ENCODE measurements at places on chromosomes 13 and 19.

GRCh38 chr13:78022164-78022877 lies 103.7 kb upstream of the EDNRB start:
- DNase-seq = peak; percentile 23

DNA sequence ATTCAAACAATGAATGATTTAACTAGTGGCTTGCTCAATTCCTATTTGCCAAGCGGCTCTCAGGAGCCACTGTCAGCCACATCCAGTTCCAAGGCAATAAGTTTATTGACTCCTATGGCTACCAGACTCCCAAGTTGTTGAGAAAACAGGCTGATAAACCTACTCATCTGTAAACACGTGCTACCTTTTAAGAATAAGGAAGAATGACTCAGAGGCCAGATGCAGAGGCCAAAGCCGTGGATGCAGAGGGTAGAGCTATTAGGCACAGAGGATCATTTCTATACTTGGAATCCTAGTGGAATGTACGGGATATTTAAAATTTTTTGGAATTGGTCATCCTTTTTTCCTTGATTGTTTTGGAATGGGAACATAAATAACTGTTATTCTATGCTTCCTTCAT lies 1921.1 kb downstream of the OLFM4 start:
- DNase-seq = no peak

GRCh38 chr19:14433554-14434501 lies 722 bp downstream of the PKN1 start:
- DNase-seq = no peak

- no peak for DNase-seq
Observed at GRCh38 chr13:99154064-99154463, 46.6 kb upstream of the UBAC2 start.

DNA sequence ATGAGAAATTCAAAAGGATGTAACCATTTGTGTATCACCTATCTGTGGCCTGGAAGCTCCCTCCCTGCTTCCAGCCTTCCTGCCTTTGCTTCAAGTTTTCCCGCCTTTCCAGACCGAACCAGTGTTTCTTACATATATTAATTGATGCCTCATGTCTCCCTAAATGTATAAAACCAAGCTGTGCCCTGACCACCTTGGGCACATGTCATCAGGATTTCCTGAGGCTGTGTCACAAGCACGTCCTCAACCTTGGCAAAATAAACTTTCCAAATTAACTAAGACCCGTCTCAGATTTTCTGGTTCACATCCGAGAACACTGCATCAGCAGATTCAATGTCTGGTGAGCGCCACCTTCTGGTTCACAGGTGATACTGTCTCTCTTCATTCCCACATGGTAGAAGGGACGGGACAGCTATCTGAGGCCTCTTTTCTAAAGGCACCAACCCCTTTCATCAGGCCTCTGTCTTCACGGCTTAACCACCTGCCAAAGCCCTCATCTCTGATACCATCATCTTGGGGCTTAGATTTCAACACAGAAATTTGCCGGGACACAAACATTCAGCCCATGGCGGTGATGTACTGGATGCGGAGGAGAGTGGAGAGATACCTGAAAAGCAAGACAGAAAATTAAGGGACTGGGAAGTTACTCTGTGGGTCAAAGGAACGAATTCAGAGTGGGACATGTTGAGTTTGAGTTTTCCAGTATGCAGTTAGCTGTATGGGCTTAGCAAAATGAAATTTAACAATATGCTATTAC lies 58.7 kb upstream of the PABPC3 start:
- peak; percentile 22 for DNase-seq

GRCh38 chr19:51351266-51351990 lies 9.5 kb upstream of the VSIG10L start:
- DNase-seq = no peak

DNA sequence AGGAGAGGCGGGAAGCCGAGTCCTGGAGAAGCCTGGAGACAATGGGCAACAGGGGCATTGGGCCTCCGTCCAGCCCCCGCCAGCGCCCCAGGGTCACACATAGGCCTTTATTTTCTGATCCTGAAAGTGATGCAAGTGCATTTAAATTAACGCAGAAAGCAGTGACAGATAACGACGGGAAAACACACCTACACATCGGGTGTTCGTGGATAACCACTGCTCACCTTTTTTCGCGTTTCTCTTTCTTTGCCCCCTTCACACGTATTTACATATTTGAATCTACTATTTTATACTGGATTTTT lies 30.4 kb upstream of the GRTP1 start:
- DNase-seq = no peak

DNA sequence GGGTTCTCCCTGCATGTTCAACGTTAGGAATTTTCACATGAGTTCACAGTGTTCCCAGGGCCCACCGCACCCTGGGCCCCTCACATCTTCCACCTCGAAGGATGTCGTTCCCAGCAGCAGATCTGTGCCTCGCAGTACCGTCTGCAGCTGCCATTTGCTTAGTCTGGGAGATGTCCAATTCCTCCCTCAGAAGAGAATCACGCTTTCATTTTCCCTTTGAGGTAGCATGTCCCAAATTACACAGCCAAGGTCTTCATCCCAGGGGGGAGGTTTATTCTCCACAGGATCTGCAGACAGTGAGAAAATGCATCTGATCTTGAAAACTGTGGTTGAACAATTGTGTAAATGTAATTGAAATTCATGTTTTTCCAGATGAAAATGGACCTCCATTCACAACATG lies 150.2 kb downstream of the DCT start:
- no peak for DNase-seq

GRCh38 chr13:113967206-113967720 lies 6.6 kb downstream of the C13orf46 start:
- no peak for DNase-seq

DNA sequence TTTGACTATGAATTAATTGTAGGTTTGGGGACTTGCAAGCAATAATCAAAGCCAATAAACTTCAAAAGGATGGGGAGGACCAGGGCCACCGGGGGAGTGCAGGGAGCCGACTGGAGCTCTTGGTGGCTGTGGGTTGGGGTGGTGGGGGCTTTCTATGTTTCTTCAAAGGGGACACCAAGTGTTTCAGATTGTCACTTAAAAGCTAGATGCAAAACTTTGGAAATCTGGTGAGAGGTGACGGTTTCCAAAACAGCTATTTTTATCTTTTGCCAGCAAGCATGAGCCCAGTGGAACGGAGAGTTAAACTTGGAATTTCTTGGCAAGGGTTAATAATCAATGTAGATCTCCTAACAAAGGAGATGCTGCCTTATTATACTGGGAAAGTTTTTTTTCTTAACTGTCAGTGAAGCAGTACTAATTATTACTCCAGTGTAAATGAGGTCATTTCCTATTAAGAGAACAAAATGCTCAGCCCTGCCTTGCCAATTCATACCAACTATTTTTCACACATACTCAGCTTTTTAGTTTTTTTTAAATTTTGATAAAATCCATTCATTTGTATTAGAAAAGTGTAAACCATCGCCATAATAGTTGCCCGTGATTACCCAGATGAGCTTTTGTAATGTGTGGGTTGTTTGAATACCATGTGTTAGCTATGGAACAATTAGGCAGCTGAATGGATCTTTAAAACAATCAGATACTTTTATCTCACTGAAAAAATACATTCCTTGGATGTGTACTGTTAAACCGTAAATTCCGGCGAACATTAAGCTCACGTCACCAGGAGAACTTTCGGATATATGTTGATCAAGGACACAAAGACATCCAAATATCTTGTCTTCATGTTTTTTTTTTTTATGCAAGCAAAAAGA lies 95.9 kb upstream of the ZNF536 start:
- no peak for DNase-seq
